Kidney capillary endothelial cell (primary cell): ENCODE measurements at places on chromosomes 4 and X.

DNA sequence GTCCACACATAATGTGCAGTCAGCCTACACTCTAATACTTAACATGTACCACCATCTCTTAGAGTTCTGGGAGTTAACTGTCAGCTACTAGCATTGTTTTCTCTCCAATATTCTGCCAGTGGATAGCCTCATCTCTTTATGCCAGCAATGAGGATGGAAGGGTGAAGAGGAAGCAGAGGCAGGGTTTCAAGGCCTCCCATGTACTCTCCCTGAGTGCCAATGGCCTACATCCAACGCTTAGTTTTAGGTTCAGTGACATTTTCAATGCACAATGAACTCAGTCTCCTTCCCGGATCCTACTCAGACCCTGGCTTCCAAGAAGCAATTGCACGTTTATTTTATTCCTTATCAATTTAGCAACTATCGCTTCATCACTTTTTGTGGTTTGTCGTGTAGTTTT lies 686.1 kb downstream of the DMD start:
- no peak for DNase-seq

DNA sequence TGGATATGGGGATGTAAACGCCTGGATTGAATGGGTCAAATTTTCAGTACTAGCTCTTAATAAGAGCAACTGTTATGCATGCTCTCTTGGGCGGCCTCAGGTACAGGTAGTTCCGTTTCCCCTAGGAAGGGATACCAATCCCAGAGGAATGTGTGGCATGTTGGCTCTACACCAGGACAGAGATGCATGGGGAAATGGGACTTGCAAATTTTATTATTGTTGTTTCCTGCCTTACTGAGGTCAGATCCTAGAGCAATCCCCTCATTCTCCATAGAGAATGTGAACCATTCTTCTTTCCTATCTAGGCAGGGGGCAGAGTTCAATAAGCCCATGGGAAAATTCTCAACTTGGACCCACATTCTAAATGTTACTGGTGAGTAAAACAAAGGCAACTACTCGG lies 361.8 kb upstream of the FGF16 start:
- no peak for DNase-seq

DNA sequence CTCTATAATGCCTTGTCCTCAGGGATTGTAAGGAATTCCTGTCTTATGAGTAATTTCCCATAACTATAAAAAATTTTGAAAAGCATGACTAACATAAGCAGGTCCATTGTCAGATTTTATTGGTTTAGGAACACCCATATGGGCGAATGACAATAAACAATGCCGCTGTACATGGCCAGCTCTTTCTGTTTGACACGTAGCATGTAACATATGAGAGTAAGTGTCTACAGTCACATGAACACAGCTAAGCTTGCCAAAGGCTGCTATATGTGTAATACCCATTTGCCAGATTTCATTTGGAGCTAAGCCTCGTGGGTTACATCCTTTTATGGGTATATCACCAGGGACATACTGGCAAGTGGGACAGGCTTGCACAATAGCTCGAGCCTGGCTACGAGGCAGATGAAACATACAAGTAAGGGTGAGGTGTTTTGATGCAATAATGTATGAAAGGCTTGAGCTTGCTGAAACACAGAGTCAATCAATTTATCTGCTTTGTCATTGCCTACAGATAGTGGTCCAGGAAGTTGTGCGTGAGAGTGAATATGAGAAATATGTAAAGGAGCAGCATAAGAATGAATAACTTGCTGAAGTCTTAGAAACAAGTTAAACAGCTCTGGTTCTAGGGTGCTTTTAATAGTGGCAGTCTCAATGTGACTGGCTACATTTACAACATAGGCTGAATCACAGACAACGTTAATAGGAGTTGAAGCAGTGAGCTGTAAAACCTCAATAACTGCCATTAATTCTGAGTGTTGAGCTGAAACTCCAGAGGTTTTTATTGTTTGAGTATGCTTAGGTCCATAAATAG lies 67.4 kb upstream of the UGT2B10 start:
- no peak for DNase-seq

- DNase-seq = peak; percentile 68
These were observed 16.0 kb downstream of the MEPE start for GRCh38 chr4:87848622-87849351.
